ENCODE measurements at places on chromosomes 3 and 15.

DNA sequence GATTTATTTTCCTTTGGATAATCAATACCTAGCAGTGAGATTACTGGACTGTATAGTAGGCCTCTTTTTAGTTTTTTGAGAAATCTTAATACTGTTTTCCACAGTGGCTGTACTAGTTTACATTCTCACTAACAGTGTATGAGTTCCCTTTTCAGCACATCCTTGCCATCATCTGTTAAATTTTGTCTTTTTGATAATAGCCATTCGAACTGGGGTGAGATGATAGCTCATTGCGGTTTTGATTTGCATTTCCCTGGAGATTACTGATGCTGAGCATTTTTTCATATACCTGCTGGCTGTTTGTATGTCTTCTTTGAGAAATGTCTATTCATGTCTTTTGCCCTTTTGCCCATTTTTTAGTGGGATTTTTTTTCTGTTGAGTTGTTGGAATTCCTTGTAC lies 210.8 kb downstream of the CGGBP1 start:
- DNase-seq, result no peak

GRCh38 chr3:71172189-71172588 lies 411.3 kb downstream of the FOXP1 start:
- DNase-seq, result no peak

- no peak for DNase-seq
Observed at GRCh38 chr3:99970198-99970597, 144.1 kb downstream of the FILIP1L start.

GRCh38 chr15:78977091-78977571 lies 32.3 kb upstream of the CTSH start:
- DNase-seq, result no peak

GRCh38 chr3:65979162-65979561 lies 59.6 kb downstream of the MAGI1 start:
- peak; percentile 58 for DNase-seq

DNA sequence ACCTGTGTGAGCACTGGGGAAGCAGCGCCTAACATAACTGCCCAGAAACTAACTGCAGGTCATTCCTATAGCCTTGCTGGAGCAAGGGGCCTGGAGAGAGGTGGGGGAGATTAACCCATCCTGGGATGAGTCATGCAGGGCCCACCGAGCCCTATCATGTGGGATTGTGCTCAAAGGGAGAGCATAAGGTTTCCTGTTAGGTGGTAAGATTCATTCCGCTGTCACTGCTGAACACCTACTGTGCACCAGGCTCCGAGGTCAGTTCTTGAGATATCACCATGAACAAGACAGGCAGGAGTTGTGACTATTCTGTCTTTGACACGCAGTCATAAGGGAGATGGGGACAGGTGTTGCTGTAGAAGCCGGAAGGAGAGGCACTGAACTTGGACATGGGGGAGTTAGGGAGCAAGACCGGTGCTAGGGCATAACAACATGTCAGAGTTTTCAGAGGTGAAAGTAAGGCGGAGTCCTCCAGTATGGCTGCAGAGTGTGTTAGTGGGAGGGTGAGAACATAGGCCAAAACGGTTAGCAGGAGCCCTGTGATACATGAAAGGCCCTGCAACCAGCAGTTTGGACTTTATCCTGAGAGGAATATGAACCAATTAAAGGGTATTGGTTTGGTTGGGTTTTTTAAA lies 2.4 kb downstream of the SLC25A38 start:
- no peak for DNase-seq

DNA sequence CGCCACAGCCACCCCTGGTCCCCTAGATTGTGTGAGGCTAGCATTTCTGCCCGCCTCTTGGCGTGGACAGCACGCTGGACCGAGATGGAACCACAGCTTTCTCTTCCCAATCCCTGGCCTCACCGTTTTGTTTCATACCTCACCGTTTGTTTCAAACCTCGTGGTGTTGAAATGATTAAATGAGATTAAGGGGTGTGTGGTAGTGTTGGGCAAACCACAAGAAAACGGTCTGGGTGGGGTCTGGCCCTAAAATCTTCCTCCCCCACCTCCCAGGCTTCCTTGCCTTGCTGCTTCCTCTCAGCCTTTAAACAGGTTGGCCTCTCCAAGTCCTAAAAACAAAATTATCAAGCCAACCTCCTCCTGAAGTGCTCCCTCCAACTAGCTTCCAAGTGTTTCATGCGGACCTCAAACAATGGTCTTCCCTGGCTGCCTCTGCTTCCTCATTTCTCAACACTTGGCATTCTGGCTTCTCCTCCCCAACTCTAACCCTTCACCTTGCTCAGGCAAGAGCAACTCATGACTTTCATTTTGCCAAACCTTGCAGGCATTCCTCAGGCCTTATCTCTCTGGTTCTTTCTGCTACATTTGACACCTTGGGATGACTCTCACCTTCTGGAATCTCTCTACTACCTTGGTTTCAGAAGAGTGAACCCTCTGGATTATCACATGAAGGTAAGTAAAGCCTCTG lies 1.4 kb upstream of the ATP13A3 start:
- no peak for DNase-seq

DNA sequence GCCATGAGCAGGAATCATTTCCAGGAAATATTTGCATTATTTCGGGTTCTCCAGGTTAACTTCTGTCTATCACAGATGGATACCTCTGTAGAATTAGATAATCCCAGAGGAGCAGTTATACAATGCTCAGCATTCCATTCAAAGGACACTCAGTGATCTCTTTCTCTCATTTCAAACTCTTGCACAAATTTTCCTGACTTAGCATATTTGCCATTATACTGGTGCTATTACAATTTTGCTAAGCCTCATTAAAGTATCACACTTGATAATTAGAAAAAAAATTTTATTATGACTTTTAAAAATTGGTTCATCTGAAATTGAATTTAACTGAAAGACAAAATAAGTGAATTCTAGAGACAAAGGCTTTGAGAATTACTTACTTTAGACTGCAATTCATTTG lies 469.0 kb downstream of the EPHA3 start:
- no peak for DNase-seq

DNA sequence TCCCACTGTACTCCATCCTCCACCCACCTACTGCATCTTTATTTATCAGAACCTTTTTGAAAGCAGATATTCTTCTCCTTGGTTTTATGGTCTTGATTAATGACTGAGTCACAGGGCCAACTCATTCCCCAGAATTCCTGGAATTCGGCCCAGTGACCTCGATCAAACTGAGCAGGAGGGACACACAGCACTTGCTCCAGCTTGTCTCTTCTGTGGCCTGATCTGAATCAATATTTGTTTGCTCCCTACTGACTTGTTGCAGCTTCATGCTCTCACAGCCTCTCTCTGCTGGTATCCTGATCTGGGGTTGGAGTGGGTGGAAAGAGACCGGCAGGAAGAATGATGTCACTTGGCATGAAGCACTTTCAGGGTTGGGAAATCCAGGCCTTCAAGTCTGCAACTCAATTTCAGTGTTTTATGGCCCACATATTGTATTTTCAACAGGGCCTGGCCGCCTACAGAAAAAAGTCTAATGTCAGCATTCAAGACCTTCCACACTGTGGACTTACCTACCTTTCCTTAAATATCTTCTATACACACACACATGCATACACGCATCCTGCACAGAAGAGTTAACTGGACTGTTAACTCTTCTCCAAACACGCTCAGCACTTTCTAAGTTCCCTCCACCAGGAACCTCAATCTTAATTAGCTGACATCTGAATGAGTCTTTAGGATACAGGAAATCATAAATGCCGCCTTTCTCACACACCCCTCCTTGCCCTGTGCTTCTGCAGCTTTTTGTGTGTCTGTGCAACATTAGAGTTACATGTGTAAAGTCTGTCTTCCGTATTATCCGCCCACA lies 4.6 kb downstream of the ANXA2 start:
- peak; percentile 100 for DNase-seq

DNA sequence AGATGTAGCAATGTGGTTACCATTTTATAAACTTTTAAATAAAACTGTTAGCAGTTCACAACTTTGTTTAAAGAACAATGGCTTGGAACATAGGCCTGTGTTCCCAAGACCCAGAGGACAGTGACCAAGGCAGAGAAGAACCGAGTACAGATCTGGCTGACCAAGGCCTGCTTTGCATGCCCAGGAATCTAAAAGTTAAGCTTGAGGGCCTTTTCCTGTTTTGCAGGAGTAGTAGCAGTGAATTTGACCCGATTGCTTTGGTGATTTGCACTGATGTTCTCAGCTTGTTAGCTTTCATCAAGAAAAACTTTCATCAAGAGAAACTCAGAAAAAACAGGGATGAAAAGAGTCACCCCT lies 9.9 kb downstream of the FILIP1L start:
- DNase-seq, result no peak

- no peak for DNase-seq
Observed at GRCh38 chr3:138257986-138258385, 70.9 kb downstream of the ARMC8 start.

GRCh38 chr15:51460796-51461195 lies 119.3 kb downstream of the GLDN start:
- no peak for DNase-seq

DNA sequence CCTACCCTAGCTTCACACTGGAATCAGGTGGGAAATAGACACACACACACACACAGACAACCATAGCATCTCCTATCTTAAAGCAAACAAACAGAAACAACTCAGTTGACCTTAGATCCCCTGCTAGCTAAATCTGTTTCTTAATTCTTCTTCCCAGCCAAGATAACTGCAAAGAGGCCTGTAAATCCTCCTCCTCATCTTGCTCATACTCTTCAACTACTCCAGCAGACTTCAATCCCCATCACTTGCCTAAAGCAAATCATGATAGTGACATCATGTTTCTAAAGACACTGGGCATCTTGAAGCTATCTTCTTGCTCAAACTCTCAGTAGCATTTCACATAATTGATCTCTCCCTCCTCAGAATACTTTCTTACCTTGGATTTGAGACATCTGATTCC lies 303.0 kb downstream of the RBMS3 start:
- no peak for DNase-seq

GRCh38 chr3:40989141-40990061 lies 209.9 kb upstream of the CTNNB1 start:
- DNase-seq, result no peak

DNA sequence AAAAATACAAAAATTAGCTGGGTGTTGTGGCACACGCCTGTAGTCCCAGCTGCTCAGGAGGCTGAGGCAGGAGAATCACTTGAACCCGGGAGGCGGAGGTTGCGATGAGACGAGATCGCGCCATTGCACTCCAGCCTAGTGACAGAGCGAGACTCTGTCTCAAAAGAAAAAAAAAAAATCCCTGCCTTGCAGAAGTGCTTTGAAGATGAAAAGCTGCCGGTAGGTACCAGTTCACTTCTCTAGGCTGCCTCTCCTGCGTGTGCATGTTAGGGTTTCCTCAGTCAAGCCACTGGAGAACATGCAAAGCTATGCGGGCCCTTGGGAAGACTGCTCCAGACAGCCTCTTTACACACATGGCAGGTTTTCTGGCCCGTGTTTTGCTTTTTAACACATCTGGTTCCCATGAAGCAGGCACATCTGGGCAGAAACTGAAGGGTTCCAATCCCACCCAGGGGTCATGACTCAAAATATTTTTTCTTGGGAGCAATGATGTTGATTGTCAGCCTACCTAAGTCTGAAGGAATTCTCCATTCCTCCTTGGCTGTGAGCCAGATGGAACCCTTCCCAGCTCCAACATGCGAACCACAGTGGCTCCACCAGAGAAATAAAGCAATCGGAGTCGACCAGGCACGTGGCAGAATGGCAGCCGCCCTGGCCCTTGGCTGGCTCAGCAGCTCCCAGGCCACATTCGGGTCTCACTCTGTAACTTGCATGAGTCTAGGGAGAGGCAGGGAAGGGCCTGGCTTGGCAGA lies 29.6 kb downstream of the MGLL start:
- DNase-seq, result peak; percentile 98

DNA sequence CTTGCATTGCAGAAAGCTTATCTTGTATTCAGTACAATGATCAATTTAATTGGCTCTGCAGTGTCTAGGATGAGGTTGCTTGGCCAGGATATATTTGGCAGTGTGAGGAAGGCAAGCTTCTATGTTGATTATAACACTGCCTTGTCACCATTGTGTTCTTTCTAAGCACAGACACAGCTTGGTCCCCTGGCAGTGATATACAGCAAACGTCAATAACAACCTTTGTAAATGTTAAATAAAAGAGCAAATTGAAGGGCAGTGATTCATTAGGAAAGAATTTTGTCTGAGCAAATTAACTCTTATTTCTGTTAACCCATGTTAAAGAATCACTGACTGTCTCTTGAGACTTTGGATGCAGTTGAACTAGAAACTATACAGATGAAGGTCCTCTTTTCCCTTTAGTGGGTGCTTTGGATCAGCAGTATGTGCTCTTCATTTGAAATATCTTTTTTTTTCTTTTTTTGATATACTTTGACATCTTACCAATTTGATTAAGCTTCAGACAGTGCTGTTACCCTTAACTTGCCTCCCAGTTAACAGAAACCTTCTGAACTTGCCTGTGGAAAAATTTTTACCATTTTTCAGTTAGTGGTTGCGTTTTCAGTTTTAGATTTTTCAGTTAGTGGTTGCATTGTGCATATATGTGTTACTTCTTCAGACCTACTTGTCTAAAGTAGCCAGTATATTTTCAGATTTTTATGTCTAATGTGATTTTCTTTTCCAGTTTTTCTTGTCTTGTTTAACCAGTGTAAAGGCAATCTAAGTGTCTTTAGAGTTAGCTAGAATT lies 199.8 kb downstream of the TCF12 start:
- DNase-seq, result no peak

DNA sequence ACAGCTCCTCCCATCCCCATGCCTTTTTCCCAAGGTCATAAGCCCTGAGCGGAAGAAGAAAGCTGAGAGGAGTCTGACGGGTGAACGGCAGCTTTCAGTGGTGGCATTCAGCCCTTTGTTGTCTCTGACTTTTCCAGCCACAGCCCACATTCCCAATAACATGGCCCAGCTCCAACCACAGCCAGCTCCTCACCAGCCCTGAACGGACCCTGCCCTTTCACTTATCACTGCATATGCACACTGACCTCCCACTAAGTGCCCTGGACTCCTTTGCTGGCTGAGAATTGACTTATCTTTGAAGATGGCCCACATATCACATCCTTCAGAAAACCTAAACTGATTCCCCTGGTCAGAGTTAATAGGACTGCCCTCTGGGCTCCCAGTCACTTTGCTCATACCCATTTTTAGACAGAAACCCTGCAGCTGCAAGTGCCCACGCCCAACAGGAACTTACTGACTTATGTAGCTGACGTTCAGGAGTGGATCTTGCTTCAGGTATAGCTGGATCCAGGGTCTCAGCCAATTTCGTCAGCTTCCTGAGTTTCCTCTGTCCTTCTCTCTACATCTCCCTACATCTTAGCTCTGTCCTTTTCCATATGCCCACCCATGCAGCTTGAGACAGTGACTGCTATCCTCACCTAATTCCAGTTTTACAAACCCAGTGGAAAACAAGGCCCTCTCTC lies 348.5 kb upstream of the PROK2 start:
- no peak for DNase-seq

DNA sequence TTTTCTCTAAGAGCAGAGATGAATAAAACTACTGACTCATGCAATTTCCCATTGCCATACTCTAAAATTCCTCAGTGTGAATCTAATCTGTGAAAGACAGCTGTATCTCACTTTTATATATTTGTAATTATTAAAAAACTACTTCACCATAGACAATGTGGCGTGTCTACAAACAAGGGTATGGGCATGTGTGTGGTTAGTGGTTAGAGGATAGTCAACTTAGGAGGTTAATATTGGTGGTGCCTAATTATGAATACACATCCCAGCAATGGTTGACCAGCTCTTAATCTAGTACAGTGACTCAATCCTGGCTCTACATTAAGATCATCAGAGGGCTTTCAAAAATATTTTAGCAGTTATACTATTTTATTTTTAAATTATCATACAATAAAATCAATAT lies 94.5 kb downstream of the GOLIM4 start:
- no peak for DNase-seq

- DNase-seq, result no peak
Observed at GRCh38 chr3:139586420-139587017, 47.0 kb upstream of the RBP1 start.

- DNase-seq, result no peak
Observed at GRCh38 chr15:44035781-44036699, 159.0 kb downstream of the FRMD5 start.
